Activated CD8-positive, alpha-beta memory T cell treated with anti-CD3 and anti-CD28 coated beads for 4 hours (primary cell): ENCODE measurements at places on chromosomes 11 and 22.

- no peak for DNase-seq
Observed at GRCh38 chr22:46721501-46722085, 16.5 kb downstream of the CERK start.

GRCh38 chr11:64877390-64878222 is 815 bp downstream of the EHD1 start:
- no peak for DNase-seq

DNA sequence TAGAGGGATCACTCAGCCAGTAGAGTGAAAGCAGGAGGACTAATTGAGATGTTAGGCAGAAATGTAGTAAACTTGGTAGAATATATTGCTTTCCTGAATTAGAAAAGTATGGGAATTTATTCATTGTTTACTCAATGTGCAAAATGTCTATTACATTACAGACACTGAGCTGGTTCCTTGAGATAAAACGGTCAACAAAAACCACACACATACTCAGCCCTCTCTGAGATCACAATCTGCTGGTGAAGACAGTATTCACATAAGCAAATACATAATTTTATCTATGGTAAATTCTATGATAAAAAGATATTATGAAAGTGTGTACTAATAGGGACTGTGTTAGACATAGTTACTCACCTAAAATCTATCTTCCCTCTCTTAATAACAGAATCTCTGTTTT is 833.5 kb downstream of the KCNA4 start:
- no peak for DNase-seq

GRCh38 chr22:37254867-37255233 is 10.8 kb upstream of the RAC2 start:
- DNase-seq, result no peak
